Keratinocyte (primary cell): ENCODE measurements at places on chromosomes 1 and 21.
A peak's percentile ranks its signal among the peaks of the same experiment; 100 is the strongest.

GRCh38 chr1:214923278-214923915 lies 159.1 kb upstream of the KCNK2 start:
- H3K27me3 ChIP-seq = no peaks in the 10 kb centered on the region
- H3K27ac ChIP-seq = no peak overlapping the region
- DNase-seq = no peak
- no peak overlapping the region for H3K4me3 ChIP-seq
- H3K36me3 ChIP-seq = no peaks in the 10 kb centered on the region
- peaks cover 3% of the 10 kb centered on the region for H3K4me1 ChIP-seq

DNA sequence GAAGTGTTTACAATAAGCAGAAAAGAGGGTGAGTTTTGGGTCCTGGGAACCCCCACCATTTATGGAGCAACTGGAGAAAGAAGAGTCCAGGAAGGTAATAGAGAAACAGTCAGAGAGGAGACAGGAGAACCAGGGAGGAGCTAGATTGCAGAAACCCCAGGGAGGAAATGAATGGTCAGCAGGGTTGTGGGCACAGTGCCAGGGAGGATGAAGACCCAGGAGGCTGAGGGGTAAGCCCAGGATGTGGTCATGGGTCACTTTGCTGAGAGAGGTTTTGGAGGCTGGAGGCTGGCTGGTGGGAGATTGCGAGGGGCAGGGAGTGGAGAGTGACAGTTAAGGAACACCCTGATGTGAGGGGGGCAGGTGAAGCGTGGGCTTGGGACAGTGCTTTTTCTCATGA lies 169.9 kb upstream of the CSF3R start:
- no peaks in the 10 kb centered on the region for H3K4me1 ChIP-seq
- H3K27me3 ChIP-seq = peaks cover 3% of the 10 kb centered on the region
- no peak overlapping the region for H3K27ac ChIP-seq
- no peak overlapping the region for H3K4me3 ChIP-seq

GRCh38 chr1:179820226-179820970 lies 57.2 kb downstream of the TOR1AIP2 start:
- no peaks in the 10 kb centered on the region for H3K36me3 ChIP-seq
- peaks cover under 1% of the 10 kb centered on the region for H3K4me1 ChIP-seq
- H3K4me3 ChIP-seq = no peak overlapping the region
- peaks cover 24% of the 10 kb centered on the region for H3K27me3 ChIP-seq

GRCh38 chr1:57963581-57963980 lies 539.7 kb upstream of the DAB1 start:
- DNase-seq = no peak
- H3K4me1 ChIP-seq = no peaks in the 10 kb centered on the region
- H3K27me3 ChIP-seq = no peaks in the 10 kb centered on the region
- H3K27ac ChIP-seq = no peak overlapping the region
- no peak overlapping the region for H3K4me3 ChIP-seq
- H3K36me3 ChIP-seq = no peaks in the 10 kb centered on the region

DNA sequence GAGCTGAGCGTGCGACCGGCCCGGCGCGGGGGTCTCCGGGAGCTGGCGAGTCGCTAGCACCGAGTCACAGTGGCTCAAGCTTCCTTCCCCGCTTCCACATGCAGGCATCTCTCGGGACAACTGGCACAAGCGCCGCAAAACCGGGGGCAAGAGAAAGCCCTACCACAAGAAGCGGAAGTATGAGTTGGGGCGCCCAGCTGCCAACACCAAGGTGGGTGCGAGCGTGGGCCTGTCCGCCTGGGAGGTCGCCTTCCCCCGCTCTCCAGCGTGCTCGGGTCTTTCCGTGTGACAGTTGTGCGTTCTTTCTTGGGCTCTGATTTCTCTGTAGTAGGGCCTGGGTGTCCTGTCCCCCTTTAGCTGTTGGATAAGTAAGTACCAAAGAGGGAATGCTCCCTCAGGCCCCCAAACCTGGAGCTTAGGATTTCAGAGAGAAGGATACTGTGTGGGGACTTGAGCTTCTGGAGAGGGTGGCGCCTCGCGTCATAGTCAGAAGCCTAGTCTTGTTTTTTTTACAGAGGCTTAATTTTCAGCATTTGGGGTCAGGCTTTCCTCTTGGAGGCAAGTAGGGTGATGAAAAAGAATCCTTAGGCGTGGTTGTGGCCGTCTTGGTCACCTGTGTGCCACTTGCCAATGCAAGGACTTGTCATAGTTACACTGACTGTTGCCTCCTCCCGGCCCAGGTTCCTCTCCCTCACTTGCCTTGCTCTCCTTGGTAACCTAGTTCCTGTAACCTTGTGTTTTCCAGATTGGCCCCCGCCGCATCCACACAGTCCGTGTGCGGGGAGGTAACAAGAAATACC lies 790 bp downstream of the RPS8 start:
- peaks cover 17% of the 10 kb centered on the region for H3K4me1 ChIP-seq
- H3K4me3 ChIP-seq = peak overlapping the region; percentile 92
- H3K27ac ChIP-seq = peak overlapping the region; percentile 97
- DNase-seq = no peak
- peaks cover 26% of the 10 kb centered on the region for H3K36me3 ChIP-seq

- no peak overlapping the region for H3K4me3 ChIP-seq
- no peaks in the 10 kb centered on the region for H3K27me3 ChIP-seq
- H3K4me1 ChIP-seq = no peaks in the 10 kb centered on the region
- H3K27ac ChIP-seq = no peak overlapping the region
- no peaks in the 10 kb centered on the region for H3K36me3 ChIP-seq
- DNase-seq = no peak
Observed at GRCh38 chr21:39531064-39531463, 79.3 kb downstream of the SH3BGR start.

- H3K4me3 ChIP-seq = no peak overlapping the region
- peaks cover 7% of the 10 kb centered on the region for H3K27me3 ChIP-seq
- peaks cover 1% of the 10 kb centered on the region for H3K4me1 ChIP-seq
- no peaks in the 10 kb centered on the region for H3K36me3 ChIP-seq
Observed at GRCh38 chr1:54813485-54814125, 12.5 kb upstream of the TTC22 start.

GRCh38 chr1:40637470-40638007 lies 27.9 kb downstream of the RIMS3 start:
- peaks cover 20% of the 10 kb centered on the region for H3K4me1 ChIP-seq
- H3K36me3 ChIP-seq = no peaks in the 10 kb centered on the region
- H3K4me3 ChIP-seq = no peak overlapping the region
- H3K27me3 ChIP-seq = peaks cover 5% of the 10 kb centered on the region

- no peak for DNase-seq
- H3K4me3 ChIP-seq = no peak overlapping the region
- H3K4me1 ChIP-seq = peaks cover 16% of the 10 kb centered on the region
- no peaks in the 10 kb centered on the region for H3K27me3 ChIP-seq
- no peaks in the 10 kb centered on the region for H3K36me3 ChIP-seq
Observed at GRCh38 chr1:111512132-111512889, 8.9 kb upstream of the ADORA3 start.

DNA sequence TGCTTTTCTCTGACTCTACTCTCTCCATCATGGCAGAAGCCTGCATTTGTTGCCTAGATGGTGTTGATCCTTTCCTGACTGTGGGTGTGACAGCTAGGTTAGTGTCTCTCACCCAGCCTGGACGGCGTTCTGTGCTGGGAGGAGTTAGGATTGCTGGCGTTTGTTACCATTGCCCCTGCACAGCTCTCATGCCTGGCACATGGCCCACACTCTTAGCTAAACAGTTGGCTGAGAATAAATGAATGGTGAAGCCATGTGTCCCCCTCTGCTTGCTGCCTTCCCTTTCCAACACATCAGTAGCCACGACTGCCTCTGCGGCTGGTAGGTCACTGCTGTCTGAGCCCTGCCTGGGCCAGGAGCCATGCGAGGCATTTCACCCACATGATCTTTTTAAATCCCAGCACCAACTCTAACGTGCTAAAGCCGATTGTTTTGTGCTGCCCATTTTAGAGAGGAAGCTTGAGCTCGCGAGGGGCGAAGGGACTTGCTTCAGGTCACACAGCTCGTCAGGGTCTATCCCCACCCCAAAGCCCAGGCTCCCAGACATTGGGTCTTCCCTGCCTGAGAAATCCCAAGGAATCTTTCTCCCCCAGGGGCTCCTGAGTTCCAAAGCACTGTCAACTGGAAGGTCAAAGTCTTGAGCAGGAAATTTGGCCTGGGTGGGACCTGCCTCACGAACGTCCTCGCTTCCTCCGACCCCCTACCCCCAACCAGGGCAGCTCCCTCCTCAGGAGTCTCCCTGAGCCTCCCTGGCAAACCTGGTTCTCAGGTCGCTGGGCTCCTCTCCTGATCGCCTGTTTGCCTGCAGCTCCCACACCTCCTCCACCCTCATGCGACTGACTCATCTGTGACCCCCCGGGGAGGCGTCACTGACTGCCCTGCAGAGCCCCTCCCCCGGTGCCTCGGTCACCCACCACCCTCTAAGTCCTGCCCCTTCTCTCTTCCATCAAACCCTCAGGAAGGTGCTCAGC lies 271.7 kb upstream of the C1orf174 start:
- H3K4me3 ChIP-seq = no peak overlapping the region
- no peaks in the 10 kb centered on the region for H3K27me3 ChIP-seq
- H3K36me3 ChIP-seq = no peaks in the 10 kb centered on the region
- DNase-seq = no peak
- no peak overlapping the region for H3K27ac ChIP-seq

- no peaks in the 10 kb centered on the region for H3K36me3 ChIP-seq
- peaks cover 40% of the 10 kb centered on the region for H3K4me1 ChIP-seq
- no peak overlapping the region for H3K4me3 ChIP-seq
- no peak for DNase-seq
- H3K27ac ChIP-seq = no peak overlapping the region
Observed at GRCh38 chr1:157141212-157141855, 3.1 kb upstream of the ETV3 start.

DNA sequence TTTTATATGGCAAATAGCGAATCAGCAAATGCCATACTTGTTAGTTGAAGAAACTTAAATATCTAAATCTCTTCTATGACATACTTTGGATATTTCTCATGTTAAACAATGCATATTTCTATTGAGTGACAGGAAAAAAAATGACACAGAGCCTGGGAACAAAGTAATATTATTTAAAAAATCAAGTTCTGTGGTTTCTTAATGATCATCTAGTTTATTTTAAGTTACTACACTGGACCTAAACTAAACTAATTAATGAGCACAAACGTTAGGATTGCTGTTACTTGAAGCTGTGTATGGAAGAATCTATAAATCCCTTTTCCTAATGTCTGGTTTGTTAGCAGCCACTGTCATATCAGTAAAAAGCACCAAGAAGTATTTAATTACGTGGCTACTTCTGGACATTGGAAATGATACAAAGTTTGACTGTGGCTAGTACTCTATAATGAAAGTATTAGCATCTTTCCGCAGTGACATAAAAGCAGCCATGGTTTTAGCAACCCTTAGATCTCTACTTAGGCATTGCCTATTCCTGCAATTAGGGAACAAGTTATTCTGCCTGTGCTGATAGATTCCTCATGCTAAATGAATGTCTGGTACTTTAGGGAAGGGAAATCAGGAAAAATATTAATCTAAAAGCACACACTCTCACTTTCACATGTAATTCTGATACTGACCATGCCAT lies 981.7 kb upstream of the B3GALT2 start:
- no peak overlapping the region for H3K27ac ChIP-seq
- DNase-seq = no peak
- no peaks in the 10 kb centered on the region for H3K4me1 ChIP-seq
- no peaks in the 10 kb centered on the region for H3K27me3 ChIP-seq
- H3K4me3 ChIP-seq = no peak overlapping the region

DNA sequence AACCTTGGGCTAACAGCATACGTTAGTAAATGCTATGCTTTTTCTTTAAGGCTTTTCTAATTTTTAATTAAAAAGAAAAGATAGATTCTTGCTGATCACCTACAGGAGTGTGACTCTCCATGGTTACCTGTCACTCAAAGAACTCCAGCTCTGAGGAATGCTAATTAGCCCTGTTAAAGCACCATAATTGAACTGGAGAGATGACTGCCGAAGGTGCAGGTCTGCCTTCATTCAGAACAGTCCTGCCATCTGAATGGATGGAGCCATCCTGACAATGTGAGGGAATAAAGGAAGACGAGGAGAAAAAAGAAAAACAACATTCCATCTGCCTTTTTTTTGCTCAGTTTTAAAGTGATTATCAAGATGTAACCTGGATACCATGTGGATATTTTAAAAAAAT lies 94.6 kb downstream of the ATP6V1G3 start:
- H3K27ac ChIP-seq = no peak overlapping the region
- H3K4me3 ChIP-seq = no peak overlapping the region
- H3K4me1 ChIP-seq = peaks cover 46% of the 10 kb centered on the region
- no peaks in the 10 kb centered on the region for H3K36me3 ChIP-seq
- no peak for DNase-seq

GRCh38 chr1:153866045-153866850 lies 56.5 kb downstream of the GATAD2B start:
- H3K36me3 ChIP-seq = no peaks in the 10 kb centered on the region
- DNase-seq = no peak
- H3K27ac ChIP-seq = no peak overlapping the region
- H3K4me1 ChIP-seq = no peaks in the 10 kb centered on the region

DNA sequence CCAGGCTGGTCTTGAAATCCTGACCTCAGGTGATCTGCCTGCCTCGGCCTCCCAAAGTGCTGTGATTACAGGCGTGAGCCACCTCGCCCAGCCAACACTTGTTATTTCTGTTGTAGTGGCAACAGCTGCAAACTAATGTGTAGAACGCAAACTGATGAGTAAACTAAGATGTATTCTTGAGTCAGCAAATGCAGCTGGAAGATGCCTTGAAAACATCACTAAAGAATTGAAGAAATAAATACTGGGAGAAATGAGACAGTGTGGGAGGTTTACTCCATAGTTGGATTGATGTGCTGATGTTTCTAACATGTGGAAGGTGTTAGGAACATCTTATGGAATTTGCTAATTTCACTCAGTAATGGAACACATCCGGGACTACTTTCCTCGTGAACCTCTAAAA lies 61.3 kb upstream of the KCNE2 start:
- DNase-seq = no peak
- H3K4me3 ChIP-seq = no peak overlapping the region
- H3K27me3 ChIP-seq = peaks cover 6% of the 10 kb centered on the region
- no peaks in the 10 kb centered on the region for H3K4me1 ChIP-seq
- no peaks in the 10 kb centered on the region for H3K36me3 ChIP-seq

GRCh38 chr1:203289281-203289981 lies 15.9 kb upstream of the BTG2 start:
- H3K4me1 ChIP-seq = peaks cover 39% of the 10 kb centered on the region
- H3K36me3 ChIP-seq = no peaks in the 10 kb centered on the region
- no peaks in the 10 kb centered on the region for H3K27me3 ChIP-seq
- H3K4me3 ChIP-seq = no peak overlapping the region

- H3K4me1 ChIP-seq = no peaks in the 10 kb centered on the region
- H3K36me3 ChIP-seq = no peaks in the 10 kb centered on the region
- H3K4me3 ChIP-seq = no peak overlapping the region
- H3K27me3 ChIP-seq = peaks cover 38% of the 10 kb centered on the region
- H3K27ac ChIP-seq = no peak overlapping the region
- DNase-seq = no peak
Observed at GRCh38 chr1:58251430-58252073, 295.0 kb downstream of the OMA1 start.
